Activated CD4-positive, CD25-positive, alpha-beta regulatory T cell (primary cell): ENCODE measurements at places on chromosomes 6 and 20.

DNA sequence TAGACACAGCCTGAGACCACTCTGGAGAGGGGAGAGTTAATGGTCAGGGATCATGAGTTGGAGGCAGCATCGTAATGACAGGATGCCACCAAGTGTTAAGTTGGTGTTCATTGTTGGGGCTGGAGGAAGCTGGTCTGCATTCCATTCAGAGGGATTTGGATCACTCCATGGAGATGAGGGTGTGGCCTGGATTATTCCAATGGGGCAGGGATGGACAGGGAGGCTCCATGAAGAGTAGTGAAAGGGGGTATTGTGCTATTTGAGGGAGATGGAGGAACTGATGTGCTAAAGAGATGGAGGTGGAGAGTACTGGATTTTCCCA lies 1.1 kb downstream of the SAPCD1 start:
- DNase-seq = no peak

GRCh38 chr6:41318261-41318653 lies 17.2 kb upstream of the NCR2 start:
- no peak for DNase-seq

GRCh38 chr20:55375920-55376319 lies 629.4 kb downstream of the CBLN4 start:
- DNase-seq = no peak

DNA sequence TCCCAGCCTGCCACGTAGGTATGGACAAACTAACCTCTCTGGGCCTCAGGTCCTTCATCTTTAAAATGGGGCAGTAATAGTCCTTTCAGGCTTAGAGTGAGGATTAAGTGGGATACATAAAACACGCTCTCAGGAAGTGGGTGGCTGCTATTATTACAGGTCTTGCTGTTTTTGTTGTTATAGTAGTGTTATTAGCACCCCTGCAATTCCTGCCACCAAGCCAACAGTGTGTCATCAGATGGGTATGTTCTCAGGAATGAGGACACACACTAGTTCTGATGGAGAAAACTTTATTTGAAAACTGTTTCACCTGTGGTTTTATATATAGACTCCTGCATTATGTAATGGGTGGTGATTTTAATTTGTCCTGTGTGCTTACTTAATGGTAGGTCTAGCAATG lies 131.7 kb downstream of the LRRC1 start:
- DNase-seq = no peak

DNA sequence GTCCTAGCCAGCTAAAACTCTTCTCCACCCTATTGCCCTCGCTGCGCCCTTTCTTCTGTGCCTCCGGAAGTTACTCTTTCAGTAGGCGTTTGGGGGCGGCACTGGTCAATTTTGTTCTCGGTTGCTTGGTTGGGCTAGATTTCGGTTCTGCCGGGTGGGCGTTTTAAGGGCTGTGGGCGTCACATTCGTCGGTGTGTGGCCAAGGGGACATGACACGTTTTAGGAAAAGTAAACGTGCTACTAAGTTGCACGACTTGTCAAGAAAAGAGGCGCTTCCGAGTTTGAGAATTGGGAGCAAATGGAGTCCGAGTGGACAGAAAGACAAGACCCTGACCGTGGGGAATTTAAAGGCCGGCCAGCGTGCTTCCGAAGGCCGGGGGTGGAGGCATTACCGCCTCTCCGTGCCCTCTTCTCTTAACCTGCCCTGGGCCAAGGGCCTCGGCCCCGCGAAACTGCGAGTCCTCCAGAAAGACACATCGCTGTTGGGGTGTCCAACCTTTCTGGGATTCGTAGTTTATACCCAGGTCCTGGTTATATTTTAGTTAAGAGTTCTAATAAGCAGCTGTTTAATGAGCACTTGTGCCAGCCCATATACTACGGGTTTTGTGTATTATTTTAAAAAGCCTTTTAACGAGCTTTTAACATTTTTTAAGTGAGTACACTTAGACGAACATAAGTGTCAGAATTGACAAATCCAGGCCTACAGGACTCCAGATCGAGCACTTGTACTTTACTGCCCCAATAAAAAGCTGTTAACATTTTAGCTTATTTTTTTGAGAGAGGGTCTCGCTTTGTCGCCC lies 664 bp upstream of the BAG6 start:
- DNase-seq = no peak

DNA sequence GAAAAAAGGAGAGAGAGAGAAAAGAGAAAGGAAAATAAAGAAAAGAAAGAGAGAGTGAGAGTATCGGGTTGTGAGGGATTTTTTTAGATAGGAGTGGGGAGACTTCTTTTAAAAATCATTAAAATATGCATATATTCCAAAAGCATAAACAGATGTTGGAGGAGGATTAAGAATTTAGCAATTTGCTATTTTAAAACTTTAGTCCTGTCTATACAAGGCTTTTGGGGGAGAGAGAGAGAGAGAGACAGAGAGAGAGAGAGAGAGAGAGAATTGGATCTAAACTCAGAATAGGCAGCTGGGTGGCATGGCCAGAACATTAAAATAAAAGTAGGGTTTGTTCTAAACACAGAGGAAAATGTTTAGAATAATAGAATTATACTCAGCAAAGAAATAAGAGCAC lies 72.1 kb downstream of the SOD2 start:
- DNase-seq = no peak

GRCh38 chr6:73452107-73452461 lies at the start of gene CGAS:
TSS of gene CGAS (minus strand) at chr6:73452297. CDS start at chr6:73452181, 116 bp downstream.
- DNase-seq = peak; percentile 50

- DNase-seq = peak; percentile 51
These were observed at the start of gene CARMIL1 for GRCh38 chr6:25278914-25279747. TSS of gene CARMIL1 (plus strand) at chr6:25279374. CDS start at chr6:25279796, 422 bp downstream.

DNA sequence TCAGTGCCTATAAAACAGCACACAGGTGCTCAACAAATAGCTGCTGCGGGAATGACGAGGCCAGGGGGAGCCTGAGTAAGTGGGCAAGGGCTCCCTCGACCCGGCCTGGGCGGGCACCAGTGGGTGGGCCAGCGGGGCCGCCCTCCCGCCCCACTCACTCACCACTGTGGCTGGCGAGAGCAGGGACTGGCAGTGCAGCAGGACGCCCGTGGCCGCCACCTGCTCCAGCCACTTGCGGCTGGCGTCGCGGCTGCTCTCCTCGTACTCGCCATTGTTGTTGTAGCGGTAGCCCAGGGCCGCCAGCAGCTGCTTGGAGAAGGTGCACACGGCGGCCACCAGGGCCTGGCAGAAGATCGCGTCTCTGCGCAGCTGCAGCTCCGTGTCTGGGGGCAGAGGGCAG lies 191.5 kb downstream of the PREX1 start:
- no peak for DNase-seq

DNA sequence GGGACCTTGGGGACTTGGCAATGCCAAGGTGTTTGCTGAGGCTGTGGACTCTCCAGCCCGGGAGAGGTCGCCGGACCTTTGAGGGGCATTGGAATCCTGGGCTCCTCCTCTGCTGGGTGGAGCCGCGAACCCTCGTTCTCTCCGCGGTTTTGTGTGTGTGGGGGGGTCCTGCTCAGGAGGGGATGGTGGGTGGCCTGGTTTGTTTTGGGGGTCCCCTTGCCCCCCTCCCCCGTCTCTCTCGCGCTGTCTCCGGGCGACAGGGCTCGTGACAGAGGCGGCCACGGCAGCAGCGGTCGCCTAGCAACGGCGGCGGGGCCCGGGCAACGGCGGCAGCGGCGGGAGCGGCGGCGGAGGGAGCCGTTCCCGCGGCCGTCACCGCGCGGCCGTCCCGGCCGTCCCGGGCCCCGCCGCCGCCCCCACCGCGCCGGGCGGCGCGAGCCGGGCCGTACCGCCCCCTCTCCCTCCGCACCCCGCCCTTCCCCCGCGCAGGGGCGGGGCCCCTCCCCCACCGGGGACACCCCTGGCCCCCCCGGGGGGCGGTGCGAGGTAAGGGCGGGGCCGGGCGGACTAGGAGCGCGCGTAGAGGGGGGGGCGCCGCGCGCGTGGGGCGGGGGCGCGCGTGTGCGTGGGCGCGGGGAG lies 7.8 kb downstream of the SYNGAP1 start:
- DNase-seq = no peak

- no peak for DNase-seq
These were observed 26.7 kb upstream of the SRC start for GRCh38 chr20:37319151-37319671.

GRCh38 chr6:134908906-134909516 lies 40.9 kb downstream of the ALDH8A1 start:
- DNase-seq = no peak

DNA sequence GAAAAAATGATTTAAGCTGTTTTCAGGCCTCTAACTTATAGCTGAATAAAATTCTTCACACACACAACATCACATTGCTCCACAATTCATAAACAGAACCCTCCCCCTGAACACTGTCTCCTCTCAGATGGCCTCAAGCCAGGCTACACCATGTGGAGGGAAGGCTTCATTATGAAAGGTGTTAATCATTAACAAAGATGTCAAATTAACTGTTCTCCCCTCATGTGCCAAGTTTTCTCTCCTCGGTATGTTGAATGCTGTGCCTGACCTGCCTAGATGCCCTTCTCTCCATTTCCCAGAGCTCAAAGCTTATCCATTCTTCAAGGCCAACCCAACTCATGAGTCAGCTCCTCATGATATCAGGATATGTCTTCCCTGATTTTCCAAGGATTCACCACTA lies 210.4 kb downstream of the GMDS start:
- DNase-seq = no peak

- no peak for DNase-seq
These were observed 8.4 kb downstream of the RAB5IF start for GRCh38 chr20:36613974-36614373.

GRCh38 chr20:2768632-2769015 lies 31.8 kb downstream of the CPXM1 start:
- no peak for DNase-seq

GRCh38 chr6:46056906-46057529 lies 41.4 kb upstream of the CLIC5 start:
- no peak for DNase-seq

DNA sequence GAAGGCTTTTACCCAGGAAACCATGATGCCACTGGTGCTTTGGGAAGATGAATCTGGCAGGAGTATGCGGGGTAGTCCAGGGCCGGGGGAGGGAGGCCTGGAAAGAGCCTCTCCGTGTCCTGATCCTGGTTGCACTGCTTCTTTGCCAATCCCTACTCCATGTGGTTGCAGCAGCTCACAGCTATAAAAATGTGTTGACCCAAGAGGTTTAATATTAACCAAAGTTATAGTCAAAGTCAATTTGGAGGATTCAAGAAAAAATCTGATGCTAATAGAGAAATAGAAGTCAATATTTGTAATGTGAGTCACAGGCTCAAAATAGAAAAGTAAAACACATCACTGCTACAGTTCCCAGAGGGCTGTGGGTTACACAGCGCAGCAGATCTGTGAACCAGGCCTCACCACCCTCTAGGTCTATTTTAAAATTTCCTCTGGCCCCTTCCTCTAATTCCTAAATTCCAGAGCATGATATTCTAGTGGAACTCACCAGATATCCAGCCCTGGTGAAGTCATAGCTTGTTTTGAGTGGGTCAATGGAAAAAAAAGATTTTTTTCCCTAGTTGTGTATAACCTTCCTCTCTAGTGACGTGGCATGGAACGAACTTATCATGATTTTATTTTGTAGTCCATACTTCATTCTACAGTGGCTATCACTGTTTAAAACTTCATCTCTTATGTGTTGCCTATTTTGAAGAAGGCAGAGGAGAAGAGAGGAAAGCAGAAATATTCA lies 63.2 kb upstream of the BMP2 start:
- DNase-seq = no peak

DNA sequence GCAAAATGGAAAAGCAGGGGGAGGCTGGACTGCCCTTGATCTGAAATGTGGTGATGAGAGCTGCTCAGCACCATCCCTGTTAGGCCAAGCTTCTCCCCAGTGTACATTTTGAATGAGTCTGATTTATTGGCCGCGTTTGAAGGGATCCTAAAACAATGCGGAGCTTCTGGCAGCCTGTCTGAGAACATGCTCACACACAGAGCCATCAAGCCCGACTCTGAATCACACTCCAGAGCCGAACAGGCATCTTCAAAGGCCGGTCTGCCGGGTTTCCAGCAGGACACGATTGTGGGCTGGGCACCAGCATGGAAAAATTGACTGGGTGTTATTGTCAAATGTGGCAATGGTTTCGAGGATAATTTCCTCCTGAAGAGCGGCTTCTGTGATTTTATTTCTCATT lies 235.9 kb downstream of the TFAP2C start:
- no peak for DNase-seq

GRCh38 chr20:62426699-62427131 lies 624 bp downstream of the RBBP8NL start:
- DNase-seq = no peak

GRCh38 chr20:61731363-61732181 lies 334.1 kb downstream of the TAF4 start:
- no peak for DNase-seq

DNA sequence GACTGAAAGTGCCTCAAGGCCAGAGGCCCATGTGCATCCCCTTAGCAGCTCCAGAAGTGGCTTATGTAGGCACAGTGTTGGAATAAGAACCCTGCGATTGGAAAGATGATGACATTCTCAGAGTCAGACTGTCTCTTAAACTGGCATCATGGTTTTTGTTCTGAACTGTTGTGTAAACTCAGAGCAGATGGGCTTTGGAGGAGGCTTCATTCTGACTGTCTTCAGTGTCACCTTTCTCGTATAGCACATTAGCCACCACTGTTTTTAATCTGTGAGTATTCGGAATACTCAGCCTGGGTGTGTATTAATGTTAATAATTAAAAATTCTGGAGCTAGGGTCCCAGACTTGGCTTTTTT lies 140.9 kb downstream of the JARID2 start:
- DNase-seq = no peak

DNA sequence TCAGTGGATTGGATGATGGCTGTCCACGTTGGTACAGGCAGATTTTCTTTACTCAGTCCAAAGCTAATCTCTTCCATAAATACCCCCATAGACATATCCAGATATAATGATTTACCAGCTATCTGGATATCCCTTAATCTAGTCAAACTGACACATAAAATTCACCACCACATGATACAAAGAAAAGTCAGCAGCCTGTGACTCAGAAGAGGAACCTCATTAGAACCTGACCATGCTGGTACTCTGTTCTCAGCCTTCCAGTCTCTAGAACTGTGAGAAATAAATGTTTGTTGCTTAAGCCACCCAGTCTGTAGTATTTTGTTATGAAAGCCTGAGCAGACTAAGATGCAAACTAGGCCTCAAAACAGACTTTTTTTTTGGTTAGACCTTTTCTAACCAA lies 431.3 kb upstream of the RNF217 start:
- DNase-seq = no peak

GRCh38 chr6:106090001-106090400 lies 3.9 kb downstream of the PRDM1 start:
- no peak for DNase-seq

GRCh38 chr6:37630281-37630799 lies 67.3 kb downstream of the MDGA1 start:
- no peak for DNase-seq

DNA sequence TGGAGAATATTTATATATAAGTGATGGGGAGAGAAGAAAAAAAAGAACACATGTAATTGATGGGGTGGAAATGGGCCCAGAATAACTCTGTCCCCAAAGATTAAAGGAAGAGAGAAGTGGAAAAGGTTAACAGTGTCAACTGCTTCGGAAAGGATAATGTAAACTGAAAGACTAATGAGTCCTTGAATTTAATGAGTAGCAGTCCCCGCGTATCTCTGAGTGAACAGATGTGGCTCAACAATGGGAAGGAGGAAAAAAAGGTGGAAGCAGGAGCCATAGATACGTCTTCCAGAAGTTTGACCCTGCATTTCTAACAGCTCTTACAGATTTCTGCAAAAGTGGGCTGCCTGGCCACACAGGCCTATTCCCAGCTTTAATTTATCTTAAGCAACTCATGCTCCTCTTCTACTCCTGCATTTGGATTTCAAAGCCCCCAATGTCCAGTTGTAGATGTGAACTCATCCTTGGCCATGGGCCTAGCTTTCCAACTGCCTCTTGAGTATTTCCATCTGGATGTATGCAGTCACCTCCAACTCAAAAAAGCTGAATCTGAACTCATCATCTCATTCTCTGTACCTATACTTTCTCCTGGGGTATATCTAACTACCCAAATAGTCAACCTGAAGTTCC lies 61.3 kb downstream of the DST start:
- no peak for DNase-seq
